Umbilical cord (tissue), 2 donors: ENCODE measurements at places on chromosomes 5 and 9. TPM values are rescaled to one million over a fixed set of nuclear protein-coding genes. Genes with fewer than 3 reads are reported as not detected.
A peak's percentile ranks its signal among the peaks of the same experiment; 100 is the strongest.

ADRA1B gene
- total RNA-seq = 0.48 TPM

OBP2B gene
- not detected for total RNA-seq

CKMT2 gene
- total RNA-seq = 0.48 TPM

KCNN2 gene
- 3.9 TPM for total RNA-seq

PCDHB6 gene
- 1.9 TPM for total RNA-seq

FLT4 gene
- 0.48 TPM for total RNA-seq

TSSK1B gene
- total RNA-seq = 2.9 TPM

CDC25C gene
- total RNA-seq = 2.2 TPM

TEX48 gene
- not detected for total RNA-seq

UGT3A2 gene
- total RNA-seq = not detected

CER1 gene
- 3.9 TPM for total RNA-seq

ZNF366 gene
- 0.96 TPM for total RNA-seq

DNA sequence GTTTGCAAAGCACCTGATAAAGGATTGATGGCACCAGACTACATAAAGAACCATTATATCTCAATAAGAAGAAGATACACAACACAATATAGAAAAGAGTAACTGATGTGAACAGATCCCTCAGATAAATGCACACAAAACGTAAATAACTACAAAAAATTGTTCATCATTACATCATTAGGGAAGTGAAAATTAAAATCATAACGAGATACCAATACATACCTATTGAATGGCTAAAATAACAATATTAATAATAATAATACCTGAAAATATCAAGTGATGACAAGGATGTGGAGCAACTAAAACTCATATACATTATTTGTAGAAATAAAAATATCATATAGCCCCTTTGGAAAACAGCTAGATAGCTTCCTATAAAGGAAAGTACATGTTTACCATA is 469.5 kb downstream of the DMRTA1 start:
- DNase-seq = no peak

GRCh38 chr5:133825631-133826289 is 142.7 kb downstream of the C5orf15 start:
- no peak for DNase-seq

DNA sequence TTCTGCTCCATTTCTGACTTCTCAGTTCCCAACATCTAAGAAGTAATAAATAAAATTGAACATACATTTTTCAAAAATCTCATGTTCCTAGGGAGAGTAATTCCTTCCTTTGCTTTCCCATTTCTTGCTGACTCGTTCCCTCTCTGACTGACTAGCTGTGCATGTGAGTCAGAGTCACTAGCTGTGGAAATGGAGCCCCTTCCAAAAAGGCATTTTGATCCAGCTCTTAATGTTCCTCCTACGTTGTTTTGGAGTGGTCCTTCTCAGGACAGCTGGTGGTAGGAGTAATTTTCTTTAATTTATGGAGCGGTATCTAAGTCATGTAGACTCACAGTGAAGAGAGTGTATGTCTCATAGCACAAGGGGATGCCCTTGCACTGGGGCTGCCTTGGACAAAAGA is 460.2 kb downstream of the GADD45G start:
- DNase-seq = peak; percentile 29

DNA sequence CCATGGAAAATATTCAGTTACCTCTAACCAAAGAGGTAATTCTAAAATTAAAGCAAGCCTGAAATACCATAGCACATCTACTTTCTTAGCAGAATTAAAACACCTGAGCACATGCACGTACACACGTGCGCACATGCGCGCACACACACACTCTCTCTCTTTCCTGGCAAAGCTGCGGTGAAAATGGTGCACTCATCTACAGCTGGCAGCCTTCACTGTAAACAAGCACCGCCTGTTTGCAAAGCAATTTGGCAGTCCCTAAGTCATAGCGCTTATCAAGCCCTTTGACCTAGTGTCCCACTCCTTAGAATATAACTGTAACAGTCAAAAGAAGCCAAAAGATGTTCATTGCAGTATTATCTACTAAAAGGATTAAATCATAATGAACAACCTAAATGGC is 278.7 kb downstream of the DENND1A start:
- DNase-seq = no peak

DNA sequence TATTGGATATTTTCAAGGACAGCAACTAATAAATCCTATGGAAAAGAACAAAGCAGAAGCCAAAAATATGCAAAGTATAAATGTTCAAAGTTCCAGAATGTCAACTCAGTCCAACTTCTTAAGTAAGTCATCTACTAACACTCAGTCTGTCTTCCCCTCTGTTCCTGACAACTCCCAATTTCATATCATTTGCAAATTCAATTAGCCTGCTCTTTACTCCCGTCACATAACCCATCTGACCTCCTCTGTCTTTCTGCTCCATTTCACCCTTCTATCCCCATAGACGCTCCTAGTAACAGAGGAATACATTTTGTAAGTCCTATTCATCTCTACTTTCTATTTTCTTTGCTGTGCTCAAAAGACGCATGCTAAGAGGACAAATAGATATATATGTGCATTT is 659.8 kb upstream of the MEF2C start:
- no peak for DNase-seq

- peak; percentile 96 for DNase-seq
Observed at GRCh38 chr5:130110328-130110727, 206.1 kb downstream of the CHSY3 start.

GRCh38 chr5:60417500-60418181 is 282.3 kb downstream of the DEPDC1B start:
- no peak for DNase-seq

- DNase-seq = no peak
Observed at GRCh38 chr5:107820429-107820828, 149.7 kb upstream of the EFNA5 start.

GRCh38 chr9:98136489-98136888 is 17.5 kb upstream of the TRIM14 start:
- no peak for DNase-seq

DNA sequence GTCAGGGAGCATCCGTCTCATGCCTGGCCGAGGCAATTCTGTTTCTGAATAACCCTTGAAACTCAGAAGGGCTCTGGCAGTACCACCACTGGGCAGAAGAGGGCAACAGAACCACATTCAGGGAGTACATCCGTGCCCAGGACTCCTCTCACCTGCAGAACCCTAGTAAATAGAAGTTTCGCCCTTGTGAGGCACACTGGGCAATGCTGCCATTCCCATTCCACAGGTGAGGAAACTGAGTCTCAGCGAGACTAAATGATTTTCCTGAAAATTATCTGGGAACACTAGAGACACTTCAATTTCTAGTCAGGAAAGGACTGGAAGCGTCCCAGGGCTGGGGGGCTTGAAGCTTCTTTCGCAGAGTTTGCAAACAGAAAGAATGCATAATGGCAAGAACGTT is 74.7 kb downstream of the FGF1 start:
- peak; percentile 63 for DNase-seq

- DNase-seq = peak; percentile 44
Observed at GRCh38 chr9:72476617-72477437, 44.6 kb upstream of the TMC1 start.

DNA sequence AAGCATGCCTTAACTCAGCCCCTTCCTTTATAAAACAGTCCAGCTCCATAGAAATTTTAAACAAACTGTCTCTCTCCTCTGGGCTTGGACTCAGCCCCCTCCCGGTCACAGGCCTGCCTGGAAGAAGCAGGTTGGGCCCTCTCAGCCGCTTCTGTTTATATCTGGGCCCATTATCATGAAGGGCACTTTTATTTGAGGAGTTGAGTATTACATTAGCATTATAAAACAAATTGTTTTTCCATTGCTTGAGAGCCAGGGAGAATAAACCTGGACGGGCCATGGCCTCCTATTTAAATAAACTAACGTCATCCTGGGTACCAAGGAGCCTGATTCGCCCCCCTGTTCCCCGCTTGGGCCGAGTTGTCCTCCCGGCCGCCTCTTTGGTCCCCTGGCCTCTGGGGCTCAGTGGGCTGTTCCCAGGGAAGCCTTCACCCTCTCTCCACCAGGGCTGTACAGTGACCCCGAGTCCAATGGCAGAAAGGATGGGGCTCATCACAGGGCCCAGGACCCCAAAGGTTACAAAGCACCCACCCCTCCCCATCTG is 13.2 kb downstream of the IRX2 start:
- no peak for DNase-seq

DNA sequence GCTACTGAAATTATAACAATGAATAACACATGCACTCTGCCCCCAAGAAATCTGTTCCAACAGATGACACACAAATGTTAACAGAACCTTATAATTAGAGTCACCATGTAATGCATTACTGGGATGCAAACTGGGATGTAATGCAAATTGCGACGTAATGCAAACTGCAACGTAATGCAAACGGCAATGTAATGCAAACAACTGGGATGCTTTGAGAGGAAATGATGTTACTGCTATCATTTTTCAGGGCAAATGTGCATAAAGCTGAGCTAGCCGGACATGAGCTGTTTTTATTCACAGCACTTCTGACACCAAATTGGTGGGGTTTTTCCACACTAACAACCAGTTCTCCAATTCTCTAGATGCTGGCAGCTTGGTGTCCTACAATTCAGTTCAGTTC is 117.2 kb downstream of the ADAMTS16 start:
- no peak for DNase-seq

GRCh38 chr5:8213701-8214240 is 344.8 kb downstream of the MTRR start:
- no peak for DNase-seq

DNA sequence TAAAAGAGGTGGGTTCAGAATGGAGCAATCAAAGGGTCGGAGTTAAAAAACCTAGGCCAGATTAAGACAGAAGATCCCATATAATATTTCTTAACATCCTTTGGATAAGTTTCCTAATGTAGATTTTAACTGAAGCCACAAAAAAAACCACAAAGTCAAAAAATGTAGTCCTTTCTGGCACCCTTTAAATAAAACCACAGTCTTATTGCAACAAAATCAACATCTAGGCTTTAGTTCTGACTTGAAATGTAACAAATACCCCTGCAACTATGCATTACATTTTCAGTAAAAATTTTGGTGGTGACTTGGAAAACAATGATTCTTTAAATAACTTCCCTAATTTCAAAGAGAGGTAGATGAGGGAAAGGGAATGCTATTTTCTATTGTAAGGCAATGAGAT is 109.2 kb downstream of the PSAT1 start:
- DNase-seq = no peak

DNA sequence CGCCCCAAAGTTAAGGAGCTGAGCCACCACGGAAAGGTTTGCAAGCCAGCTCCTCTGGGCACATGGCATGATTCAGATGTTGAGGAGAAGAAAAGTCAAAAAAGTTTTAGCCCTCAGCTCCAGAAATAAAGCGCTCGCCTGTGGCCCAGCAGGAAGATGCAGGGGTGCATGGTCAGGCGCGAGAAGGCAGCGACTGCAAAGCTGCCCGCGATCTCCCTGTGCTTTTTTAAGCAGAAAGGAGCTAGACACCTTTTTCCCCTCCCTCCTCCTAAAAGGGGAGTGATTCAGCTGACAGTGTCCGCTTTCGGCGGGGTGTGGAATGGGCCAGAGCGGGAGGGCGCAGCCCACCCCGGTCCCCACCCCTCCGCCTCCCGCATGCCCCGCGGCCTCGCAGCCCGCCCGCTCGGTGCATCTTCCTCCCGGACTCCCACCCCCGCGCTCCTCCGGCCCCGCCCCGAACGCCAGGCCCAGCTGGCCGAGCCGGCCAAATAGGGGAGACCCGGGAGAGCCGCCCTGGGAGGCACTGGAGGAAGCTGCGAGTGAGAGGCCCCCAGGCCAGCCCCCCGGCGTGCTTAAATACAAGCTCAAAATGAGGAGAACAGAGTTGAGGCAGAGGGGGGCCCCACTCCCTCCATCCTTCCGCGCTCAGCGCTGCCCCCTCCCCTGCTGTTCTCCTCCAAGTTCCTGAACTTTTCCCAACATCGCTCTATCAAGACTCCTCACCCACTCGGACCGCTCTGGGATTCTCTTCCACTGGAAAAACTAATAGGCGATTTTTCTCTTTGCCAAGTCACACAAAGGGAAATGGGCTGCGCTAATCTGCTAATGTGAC is at the start of gene ADAMTS12:
TSS of gene ADAMTS12 (minus strand) at position 203 of the 832 bp plus-strand sequence. CDS start at position 69, 134 bp downstream.
- peak; percentile 83 for DNase-seq

DNA sequence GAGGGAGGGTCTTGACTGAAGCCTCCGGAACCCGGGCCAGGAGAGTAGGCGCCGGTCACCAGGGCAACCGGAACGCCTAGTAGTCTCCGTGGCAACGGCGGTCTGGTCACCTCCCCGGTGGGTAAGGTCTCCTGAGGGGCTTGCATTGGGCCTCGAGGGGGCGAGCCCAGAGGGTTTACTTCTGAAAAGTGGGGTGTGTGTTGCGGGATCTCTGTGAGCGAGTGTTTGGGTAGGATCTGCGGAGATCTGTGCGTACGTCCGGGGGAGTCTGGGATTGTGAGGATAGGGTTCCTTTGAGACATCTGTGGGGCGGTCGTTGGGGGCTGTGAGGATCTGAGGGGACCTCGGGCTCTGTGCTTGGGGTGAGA is at the start of gene FAM221B:
TSS of gene FAM221B (minus strand) at position 17 of the 368 bp plus-strand sequence. CDS start 2,571 bp downstream, outside the sequence.
- DNase-seq = no peak
